M059J (cell line): ENCODE measurements at places on chromosomes 6 and 20.

DNA sequence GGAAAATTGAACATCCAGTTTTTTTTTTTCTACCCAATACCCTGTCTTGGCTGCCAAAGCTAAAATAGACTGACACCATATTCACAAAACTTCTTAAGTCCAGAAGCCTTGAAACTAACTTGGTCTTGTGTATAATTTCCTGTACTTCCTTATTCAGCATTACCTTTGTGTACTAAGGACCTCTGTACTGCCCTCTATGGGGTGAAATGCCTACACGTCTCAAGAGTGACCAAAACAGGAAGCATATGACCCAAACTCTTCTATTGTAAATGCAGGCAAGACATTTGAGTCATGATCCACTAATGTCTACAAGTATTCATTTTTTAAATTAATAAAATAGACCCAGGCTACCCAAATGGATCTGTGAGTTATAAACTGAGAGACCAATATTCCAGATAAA, 50.4 kb downstream of the HMGCLL1 start:
- peak; percentile 59 for DNase-seq

GRCh38 chr6:168216117-168216516, 103.5 kb downstream of the DACT2 start:
- no peak for DNase-seq

- no peak for DNase-seq
Measured at GRCh38 chr6:162684052-162684451, 43.5 kb downstream of the PRKN start.

GRCh38 chr20:9928281-9928737, 89.4 kb upstream of the PAK5 start:
- no peak for DNase-seq

DNA sequence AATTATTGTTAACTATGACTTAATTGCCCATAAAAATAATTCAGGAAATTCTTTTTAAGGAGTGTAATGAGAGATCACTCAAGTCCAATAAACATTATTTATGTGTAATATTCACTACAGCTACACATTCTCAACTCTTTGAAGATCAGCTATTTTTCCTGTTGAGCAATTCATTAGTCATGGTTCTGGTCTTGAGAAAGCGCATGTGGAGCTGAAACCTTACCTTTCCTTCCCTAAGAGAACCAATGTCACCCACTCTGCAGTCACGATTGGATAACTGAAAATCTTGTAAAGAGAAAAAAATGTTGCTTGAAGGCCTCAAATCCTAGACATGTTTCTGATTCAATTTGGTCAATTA, 736.9 kb upstream of the MARCKS start:
- DNase-seq: peak; percentile 99

DNA sequence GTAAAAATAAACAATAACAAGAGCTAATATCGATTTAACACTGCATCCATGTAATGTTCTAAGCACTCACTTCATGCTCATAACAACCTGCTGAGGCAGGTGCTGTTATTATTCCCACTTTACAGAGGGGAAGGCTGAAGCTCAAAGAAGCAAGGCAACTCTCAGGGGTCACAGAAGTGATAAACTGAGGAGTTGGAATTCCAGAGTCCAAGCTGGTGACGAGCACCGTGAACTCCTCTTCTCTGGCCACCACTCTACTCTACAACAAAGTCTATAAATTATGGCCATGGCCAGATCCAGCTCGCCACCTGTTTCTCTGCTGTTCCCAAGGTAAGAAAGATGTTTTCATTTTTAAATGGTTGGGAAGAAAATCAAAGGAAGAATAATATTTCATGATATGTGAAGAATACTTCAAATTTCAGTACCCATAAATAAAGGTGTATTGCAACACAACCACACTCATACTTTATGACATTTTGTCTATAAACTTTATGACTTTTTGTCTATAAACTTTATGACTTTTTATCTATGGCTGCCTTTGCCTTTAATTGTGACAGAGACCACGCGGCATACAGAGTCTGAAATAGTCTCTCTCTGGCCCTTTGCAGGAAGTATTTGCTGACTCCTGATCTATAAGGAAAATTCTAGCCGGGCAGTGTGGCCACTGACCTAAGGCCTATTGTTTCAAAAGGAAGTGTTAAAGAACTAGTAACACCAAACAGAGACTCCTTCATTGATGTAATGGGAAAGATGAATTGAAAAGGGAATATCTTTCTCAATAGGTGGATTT, 113.2 kb upstream of the KCNG1 start:
- DNase-seq: no peak

- DNase-seq: no peak
Measured at GRCh38 chr6:154314084-154314483, 42.5 kb downstream of the IPCEF1 start.

DNA sequence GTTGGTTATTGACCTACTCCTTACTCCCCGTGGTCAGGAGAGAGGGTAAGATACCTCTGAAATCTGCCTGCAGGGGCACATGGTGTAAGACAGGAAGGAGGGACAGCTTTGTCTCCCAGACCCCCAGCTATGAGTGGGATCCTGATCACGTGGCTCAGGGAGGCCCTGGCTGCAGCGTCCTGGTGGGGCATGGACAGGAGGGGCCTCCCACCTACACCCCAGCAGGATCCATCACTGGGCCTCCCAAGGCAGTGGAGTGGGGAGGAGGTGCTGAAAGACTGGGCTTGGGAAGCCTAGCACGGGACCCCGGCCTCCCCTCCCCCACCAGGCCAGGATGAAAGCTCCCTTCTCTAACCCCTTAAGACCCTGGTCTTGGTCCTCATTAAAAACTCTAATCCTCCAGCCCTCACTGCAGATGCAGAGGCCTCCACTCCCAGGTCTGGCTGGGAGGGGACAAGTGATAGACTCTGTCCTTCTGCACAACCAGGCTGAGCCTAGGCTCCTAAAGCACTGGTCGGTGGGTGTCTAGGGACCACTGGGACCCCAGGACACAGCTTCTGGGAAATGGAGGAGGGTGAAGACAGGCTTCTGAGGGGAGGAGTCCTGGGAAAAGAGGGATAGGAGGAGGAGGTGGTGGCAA, 29.6 kb upstream of the VEGFA start:
- no peak for DNase-seq

- DNase-seq: peak; percentile 49
Measured at GRCh38 chr20:61253264-61253639, 1.2 kb downstream of the CDH4 start.

DNA sequence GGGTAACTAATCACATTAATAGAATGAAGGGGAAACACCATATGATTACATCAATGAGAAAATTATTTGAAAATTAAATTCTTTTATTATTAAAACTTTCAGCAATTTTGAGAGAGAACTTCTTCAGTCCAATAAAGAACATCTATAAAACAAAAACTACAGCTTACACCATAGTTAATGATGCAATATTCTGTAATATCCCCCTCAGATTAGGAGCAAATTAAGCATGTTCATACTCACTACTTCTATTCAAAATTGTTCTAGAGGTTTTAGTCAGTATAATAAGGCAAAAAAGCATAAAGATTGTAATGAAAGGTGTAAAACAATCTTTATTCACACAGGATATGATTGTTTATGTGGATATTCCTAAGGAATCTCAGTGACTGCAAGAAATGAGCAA, 465.4 kb downstream of the CD109 start:
- DNase-seq: no peak

GRCh38 chr20:49762940-49763766, 49.5 kb upstream of the B4GALT5 start:
- peak; percentile 81 for DNase-seq

DNA sequence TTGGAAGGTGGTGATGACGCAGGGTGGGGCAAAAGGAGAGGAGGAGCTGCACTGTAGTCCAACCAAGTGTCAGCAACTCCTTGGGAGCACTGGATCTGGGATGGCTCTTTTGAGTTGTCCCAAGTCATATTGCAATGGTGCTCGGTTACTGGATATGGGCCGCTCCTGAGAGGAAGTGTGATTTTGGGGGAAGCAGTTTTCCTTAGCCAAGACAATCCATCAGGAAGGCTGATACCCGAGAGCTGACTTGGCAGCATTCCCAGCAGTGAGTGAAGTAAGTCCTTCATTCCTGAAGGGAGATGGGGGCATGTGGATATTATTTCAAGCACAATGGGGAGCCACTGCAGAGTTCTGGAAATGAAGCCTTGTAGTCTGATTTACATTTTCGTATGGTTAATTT, 354.1 kb downstream of the RFPL4B start:
- DNase-seq: peak; percentile 67

GRCh38 chr6:12269110-12269509, 21.1 kb upstream of the EDN1 start:
- DNase-seq: no peak

DNA sequence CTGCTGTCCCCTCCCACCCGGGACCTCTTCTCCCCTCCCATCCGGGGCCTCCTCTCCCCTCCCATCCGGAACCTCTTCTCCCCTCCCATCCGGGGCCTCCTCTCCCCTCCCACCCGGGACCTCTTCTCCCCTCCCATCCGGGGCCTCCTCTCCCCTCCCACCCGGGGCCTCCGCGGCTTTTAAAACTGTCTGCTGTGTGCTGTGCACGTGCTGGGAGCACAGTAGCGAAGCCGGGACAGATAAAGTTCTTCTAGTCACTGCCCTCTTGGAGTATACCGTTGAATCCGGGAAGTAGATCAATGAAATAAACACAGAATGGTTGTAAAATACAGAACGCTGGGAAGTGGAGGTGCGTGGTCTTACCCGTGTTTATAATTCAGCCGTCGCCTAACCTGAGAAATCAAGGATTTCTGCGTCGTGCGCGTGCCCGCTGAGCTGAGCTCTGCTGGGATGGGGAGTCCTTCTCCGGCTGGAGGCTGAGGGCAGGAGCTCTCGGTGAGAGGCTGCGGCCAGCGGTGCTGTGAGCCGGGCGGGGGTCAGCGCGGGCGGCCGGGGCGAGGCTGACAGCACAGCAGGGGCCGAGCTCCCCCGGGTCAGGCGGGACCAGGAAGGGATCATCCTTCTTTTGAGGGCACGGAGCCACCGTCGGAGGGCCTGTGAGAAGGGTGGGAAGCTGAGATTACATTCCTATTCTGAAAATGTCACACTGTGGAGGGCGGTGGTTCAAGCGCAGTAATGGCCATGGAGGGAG, 19.6 kb upstream of the KIF25 start:
- no peak for DNase-seq
